GM12864 (cell line): ENCODE measurements at places on chromosomes 16 and 17.

DNA sequence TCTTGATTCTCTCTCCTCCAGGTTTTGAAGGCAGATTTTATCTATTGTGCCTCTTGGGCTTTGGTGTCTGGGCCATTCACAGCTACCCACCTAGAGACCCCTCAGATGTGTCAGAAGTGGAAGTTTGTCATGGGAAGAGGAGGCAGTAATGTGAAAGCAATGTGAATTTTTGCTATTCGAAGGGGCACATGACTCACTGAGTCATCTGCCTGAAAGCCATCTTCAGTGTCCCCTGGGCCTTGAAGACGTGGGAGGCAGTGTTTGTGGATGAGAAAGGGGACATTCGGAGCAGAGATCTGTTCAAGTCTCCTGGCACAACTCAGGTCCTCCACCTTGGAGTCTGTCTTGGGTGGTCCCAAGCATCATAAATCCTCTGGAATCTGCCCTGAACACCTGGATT, 530.2 kb downstream of the NPIPA7 start:
- DNase-seq: no peak

DNA sequence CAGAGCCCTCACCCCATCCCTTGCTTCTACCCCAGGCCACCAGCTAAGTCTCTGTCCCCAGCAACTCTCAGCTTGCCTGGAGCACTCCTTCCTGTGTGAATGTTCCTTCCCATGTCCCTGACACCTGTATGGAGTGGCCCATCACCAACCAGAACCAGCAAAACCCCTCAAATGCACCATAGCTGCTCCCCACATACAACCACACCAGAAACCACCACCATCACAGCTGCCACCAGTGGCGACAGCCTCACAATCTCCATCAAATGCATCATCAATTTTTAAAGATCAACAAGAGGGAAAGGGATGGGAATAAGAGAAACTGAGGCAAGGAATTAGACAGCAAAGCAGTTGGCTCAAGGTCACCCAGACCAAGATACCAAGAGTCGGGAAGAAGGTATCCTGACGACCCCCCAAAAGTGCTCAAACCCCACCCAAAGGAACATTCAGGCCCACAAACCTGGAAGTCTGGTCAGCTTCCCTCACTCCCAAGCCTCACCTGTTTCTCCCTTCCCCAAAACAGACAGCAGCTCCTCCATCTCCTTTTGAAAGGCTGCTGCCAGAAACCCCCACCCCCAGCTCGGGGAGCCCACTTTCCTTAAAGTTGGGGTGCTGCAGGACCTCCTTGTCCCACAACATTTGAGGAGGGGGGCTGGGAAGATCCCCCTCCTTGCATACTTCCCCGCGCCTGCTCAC, 1.8 kb downstream of the SRCIN1 start:
- DNase-seq: no peak

- no peak for DNase-seq
Observed at GRCh38 chr16:2838928-2839327, 8.8 kb downstream of the ZG16B start.

GRCh38 chr17:9725575-9725974, 65.8 kb downstream of the DHRS7C start:
- no peak for DNase-seq

DNA sequence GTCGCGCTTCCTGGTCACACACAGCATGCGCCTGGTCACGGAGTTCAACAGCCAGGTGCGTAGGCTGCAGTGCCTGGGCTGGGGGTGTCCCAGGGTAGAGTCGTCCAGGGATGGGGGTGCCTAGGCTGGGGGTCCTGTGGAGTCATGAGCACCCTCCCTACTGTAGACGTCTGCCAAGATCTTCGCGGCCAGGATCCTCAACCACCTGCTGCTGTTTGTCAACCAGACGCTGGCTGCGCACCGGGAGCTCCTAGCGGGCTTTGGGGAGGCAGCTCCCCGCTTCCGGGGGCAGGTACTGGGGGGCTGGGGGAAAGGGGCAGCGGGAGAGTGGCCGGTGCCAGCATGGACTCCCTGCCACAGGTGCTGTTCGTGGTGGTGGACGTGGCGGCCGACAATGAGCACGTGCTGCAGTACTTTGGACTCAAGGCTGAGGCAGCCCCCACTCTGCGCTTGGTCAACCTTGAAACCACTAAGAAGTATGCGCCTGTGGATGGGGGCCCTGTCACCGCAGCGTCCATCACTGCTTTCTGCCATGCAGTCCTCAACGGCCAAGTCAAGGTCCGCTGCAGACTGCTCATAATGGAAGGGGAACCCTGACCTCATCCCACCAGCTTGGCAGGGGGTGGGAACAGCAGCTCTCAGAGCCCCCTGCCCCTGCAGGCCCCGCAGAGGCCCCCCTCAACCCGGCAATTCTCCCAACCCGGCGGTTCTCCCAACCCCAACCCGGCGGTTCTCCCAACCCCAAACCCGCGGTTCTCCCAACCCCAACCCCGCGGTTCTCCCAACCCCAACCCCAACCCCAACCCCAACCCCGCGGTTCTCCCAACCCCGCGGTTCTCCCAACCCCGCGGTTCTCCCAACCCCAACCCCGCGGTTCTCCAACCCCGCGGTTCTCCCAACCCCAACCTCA, 2.4 kb downstream of the PDIA2 start:
- no peak for DNase-seq

DNA sequence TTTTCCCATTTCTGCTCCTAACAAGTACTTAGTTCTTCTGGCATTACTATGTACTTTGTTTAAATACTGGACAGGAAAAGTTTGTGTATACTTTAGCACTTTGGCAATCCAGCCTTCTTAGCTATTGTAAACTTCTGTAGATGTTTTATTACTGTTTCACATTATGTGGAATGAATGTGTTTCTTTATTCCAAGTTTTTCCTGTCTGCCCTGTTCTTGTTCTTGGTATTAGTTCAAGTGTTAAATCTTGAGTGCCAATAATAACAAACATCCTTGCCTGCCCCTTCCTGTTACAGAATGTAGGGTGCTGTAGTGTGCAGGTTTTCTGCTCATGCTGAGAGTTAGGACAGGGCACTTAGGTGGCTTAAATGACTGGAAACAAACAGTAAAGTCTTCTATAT, 7.3 kb upstream of the CAPNS2 start:
- no peak for DNase-seq

DNA sequence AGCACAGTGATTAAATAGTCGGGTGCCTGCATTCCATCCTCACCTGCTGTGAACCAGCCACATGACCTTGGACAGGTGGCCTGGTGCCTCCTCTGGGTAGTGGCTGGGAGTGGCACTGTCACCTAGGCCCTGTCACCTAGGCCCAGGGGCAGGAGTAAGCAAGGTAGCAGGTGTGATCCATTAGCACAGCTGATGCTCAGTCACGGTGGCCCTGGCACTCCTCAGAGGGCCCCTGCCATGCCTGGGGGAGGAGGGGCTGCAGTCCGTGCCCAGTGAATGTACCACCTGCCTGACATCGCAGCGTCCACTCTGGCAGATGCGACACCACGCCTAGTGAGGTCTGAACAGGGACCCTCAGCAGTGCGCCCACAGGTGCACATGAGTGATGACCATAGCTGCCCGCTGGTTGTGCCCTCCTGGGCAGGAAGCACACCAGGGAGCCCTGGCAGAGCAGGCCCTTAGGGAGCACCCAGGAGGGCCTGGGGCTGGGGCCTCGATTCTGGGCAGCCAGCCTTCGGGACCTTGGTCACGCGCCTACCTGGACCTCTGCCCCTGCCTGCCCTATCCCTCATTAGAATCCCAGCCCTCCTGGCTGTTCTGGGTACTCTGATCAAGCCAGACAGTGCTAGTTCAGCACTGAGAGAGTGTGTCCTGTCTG, 33.1 kb upstream of the CRISPLD2 start:
- DNase-seq: no peak

- DNase-seq: no peak
Observed at GRCh38 chr16:22065252-22065651, 27.1 kb upstream of the VWA3A start.

GRCh38 chr17:65589321-65589720, 27.9 kb upstream of the AXIN2 start:
- no peak for DNase-seq

GRCh38 chr16:17228048-17228707, 242.6 kb downstream of the XYLT1 start:
- DNase-seq: no peak

DNA sequence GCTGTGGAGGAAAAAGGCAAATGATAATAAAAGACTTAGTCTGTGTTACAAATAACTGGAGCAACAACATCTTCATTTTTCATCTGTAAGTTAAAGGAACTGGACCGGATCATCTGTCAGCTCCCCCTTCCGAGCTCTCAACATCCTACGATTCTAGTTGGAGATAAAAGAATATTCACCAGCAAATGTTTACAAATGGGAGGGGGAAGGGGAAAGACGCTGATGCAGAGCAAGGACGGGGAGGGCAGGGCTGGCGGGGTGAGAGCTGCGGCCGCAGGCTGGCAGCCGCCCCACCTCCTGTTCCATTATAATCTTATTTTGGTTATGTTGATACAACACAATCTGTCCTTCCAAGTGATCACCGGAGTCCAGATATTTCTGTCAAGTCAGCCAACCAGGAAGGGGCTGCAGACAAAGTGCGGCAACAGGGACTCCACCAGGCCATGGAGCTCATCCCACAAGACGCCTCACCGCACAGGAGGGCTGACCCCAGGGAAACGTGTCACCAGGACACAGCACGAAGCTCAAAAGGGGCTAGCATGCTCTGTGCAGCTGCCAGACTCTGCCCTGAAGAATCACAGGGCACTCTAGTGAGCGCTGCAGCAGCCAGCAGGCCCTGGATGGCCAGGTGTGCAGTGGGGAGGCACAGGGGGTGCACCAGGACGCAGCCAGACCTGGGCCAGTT, 19.7 kb downstream of the FBXO31 start:
- DNase-seq: no peak

DNA sequence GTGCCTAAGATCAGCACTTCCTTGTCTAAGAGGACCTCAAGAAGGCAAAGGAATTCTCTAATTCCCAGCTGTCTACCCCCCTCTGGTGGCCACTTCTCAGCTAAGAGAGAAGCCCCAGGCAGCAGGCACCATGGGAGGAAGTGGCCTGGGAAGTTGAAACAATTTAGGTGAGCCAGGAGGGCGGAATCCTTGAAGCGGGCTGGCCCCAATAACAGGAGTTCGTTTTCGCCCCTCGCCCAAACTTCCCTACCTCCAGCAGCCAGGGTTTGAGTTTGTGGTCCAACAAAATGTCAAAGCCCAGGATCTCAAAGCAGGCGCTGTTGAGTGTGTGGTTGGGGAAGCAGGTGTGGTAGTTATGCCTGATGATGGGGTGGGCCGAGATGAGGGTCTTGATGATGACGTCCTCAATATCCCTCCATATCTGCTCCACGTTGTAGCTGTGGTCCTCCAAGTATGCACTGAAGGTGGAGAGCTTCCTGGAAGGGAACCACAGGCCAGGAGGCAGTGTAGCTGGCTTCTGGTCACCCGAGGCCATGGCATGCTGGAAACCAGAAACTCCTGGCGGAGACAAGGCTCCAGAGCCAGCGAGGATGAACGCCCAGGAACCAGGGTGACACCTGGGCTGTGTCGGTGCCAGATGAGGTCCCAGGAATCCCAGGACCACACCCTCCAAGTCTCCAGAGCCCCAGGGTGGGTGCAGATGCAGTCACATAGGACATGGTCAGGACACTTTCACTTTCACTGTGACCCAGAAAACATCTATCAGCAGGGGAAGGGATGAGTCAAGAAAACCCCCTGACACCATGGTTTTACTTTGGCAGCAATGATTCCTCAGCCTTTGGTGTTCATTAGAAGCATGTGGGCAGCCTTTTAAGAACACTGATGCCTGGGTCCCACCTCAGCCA, 25.6 kb downstream of the TTLL6 start:
- no peak for DNase-seq

DNA sequence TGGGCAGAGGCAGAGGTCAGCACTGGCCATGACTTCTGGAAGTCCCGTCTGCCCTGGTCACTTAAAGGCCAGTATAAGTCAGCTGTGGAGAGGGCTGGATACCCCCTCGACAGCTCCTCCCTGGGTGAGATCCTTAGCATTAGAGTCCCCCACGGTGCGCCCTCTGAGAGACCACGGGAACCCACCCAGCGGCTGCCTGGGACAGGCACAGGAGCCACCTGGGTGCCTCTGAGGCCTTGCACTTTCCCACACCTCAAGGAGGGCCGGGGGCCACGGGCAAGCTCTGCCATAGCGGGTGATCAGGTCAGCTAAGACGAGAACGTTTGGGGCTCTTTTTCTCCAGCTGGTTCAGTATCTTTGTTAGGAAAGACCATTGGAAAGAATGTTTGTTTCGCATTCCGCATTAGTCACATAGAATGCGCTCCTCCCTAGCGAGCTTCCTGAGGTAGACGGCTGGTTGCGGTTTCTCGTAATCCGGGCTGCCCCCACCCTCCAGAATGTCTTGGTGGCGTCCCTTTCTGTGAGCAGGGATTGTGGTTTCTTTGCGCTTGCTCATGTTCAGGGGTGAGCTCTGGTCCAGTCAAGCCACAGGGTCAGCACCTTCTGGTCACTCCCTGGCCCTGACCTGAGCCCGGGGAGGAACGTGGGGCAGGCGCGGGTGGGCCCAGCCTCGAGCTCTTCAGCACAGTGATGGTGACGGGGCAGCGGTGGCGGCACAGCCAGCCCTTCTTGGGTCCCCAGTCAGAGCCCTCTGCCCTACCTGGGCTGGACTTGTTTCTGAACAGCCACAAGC, 25.2 kb downstream of the NME3 start:
- no peak for DNase-seq

GRCh38 chr16:66408163-66409048, 18.7 kb upstream of the BEAN1 start:
- DNase-seq: no peak

GRCh38 chr16:9123871-9124270, 32.4 kb downstream of the HAPSTR1 start:
- DNase-seq: no peak

DNA sequence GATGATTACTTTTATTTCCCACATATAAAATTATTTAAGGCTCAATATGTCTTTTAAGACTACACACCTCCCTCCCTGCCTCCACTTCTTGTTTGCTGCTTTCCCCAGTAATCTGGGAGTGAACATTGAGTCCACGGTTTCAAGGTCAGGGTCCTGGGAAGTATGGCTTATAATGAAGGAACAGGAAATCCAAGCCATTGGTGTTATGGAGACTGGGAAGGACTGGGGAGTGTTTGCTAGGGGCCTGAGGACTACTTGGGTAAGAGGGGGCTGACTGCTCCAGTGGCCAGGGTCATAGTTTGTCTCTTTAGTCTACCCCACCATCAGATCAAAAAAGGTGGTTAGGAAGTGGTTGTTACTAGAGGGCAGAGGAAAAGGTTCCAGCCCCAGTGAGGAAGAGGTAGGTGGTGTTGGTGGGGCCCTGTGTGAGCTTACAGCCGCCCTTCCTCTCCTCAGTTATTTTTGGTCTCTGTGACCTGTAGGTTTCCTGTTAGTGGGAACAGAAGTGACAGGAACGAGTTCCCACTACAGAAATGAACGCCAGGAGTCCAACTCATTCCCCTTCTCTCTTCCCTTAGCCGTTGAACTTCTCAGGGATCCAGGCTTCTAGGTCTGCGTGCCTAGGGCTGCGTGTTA, 742 bp upstream of the SLC16A13 start:
- DNase-seq: no peak
